AG08395 (cell line): ENCODE measurements at places on chromosomes 1 and 21.
A peak's percentile ranks its signal among the peaks of the same experiment; 100 is the strongest.

DNA sequence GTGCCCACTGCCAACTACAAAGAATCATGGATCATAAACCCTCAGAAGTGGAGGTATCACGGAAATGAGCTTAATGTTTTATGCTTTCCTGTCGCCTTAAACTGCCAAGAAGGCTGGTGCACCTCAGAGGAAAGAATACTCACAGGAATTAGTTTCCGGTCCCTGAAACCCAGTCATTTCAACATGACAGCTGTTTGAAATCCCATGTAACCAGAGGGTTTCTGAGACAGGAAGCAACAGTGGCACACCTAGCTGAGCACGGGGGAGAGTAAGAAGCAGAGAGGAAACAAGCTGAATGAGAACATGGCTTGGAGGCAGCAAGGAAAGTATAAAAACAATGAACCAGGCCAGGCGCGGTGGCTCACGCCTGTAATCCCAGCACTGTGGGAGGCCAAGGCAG lies 3.9 kb downstream of the JAK1 start:
- no peak for DNase-seq

DNA sequence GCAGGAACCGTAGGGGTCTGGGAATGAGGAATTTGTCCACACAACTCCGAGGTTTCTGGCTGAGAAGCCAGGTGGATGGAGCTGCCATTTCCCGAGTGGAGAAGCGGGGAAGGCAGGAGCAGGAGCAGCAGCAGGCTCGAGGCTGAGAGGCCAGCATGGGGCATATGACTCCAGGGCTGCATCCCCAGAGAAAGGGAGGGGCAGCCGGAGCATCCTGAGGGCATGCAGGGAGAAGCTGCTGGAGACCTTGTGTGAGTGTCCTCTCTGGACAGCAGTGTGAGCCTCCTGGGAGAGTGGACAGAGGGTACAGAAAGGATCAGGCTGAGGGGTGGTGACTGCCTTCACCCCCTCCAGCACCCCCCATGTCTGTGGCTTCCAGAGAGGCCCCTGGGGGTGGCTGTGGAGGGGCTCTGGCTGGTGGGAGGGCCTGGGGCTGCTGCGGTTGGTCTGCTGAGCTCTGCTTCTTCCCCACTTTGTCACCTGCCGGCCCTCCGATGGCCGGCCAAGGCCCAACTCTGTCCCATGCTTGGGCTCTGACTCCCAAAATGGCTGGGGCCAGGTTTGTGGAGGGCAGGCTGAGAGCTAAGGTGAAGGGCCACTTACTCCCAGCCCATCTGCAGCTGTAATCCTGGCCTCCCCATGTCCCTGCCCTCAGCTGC lies 633.1 kb downstream of the MATN1 start:
- DNase-seq, result no peak

DNA sequence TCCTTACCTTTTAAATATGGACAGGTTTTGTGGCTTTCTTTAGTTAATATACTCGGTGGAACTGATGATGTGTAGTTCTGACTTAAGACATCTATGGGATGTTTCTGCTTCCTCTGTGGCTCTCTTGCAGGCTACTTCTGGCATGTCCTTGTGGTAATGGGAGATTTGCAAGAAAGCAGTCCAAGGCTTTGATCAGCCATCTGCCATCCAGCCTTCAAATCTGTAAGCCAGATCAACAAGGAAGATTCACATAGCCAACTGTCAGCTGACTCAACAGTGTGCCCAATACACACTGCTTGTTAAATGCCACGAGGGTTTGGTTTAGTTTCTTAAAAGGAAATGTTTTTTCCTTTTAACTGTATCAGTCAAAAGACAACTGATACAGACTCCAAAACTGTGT lies 722.2 kb upstream of the CHRM3 start:
- no peak for DNase-seq

- no peak for DNase-seq
These were observed 44.6 kb downstream of the RHBG start for GRCh38 chr1:156413391-156414246.

DNA sequence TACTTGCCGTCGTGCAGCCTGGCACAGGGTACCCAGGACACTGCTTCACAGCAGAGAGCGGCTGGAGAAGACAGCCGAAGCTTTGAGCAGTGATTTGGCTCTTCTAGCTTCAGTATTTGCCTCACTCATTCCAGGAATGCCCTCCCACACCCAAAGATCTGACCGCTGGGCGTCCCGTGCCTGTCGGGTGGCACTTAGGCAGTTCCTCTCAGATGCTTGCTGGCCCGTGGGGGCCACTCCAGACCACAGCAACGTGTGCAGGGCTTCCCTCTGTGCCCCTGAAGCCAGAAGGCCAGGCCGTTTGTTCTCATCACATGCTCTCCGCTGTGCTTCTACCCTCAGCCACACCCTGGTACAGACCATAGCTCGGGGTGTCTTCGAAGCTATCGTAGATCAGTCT lies 17.0 kb downstream of the RRP1B start:
- no peak for DNase-seq

DNA sequence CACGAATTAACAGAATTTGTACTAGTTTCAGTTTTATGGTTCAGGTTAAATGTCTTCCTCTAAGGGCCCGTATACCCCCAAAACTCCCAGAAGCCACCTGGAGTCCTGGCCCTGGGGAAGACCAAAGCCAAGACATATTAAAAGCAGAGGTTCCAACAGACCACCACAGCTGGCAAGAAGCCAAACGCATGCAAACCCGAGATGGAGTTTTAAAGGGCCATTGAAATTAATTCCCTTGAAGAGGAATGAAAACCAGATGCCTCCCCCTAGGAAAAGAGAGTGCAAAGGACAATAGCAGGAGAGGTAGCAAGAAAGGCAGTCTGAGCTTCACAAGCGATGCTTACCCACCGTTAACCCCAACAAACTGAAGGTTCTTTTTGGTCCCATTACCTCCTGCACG lies 48.1 kb downstream of the KANK4 start:
- no peak for DNase-seq

- no peak for DNase-seq
These were observed 27.0 kb upstream of the IL12RB2 start for GRCh38 chr1:67280696-67281095.

- DNase-seq, result peak; percentile 22
These were observed 37.3 kb downstream of the OLFML2B start for GRCh38 chr1:161986328-161986727.

DNA sequence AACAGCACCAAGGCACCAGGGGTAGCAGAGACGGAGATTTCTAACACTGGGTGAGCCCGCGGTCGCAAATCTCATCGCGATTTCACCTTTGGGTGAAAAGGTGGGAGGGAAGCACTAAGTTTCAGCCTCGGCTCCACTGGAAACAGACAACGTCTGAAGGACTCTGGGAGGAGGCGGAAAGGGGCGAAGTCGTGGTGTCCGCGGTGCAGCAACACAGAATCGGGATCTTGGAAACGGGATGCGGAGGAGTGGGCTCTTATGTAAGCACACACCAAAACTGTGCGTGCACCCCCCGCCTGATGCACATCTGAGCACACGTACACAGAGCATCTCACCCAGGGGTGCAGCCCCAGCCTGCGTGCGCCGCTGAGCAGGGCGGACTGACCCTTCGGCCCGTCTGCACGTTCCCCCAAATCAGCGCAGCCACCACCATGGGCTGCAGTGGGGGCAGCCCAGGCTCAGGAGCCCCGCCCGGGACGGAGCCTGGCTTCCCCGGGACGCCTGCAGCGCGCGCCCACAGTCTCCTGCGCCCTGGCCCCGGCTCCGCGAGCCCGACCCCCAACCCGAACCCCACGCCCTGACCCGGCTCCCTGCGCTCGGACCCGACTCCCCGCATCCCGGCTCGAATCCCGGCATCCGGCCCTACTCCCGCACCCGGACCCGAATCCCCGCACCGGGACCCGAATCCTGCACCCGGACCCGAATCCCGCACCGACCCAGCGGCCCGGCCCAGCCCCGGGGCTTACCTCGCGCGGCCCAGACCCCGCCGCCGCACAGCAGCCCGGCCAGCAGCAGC lies 670 bp downstream of the CLSTN1 start:
- DNase-seq, result peak; percentile 29

GRCh38 chr1:222754366-222755139 lies 17.6 kb downstream of the FAM177B start:
- peak; percentile 89 for DNase-seq

DNA sequence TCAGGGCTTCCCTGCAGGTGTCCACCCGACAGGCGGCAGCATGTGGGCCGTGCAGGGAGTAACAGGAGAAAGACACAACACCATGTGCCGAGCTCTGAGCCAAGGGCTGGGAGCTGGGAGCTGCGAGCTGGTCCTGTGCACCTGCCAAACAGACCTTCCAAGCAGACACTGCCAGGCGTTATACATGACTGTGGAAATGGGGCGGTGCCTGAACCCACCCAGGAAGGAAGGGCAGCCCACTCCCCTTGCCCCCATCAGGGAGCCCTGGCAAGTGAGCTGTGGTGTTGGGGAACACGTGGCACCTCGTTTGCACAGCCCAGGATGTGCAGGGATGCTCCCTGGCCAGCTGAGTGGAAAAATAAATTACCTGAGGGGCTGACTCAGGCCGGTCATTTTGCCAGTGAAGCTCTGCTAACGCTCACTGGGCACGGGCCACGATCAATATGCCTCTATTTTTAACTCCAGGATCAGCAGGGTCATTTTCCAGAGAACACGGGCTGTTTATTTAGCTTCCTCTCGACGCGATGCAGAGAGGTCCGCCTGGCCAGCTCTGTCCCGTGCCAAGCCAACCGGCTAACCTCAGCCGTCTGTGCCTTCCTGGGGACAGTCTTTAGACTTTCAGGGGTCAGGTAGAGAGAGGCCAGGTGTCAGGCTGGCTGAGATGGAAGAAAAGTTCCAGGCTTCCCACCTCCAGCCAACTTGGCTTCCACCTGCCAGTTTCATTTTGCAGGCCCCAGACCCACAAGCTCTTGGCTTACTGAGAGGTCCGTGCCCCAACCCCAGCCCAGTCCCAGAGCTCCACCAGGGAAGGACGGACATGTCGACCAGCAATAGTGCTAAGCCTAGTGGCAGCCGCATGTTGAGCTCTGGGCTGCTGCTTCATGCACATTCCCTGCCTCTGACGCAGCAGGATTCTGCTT lies 196.7 kb upstream of the VAMP3 start:
- no peak for DNase-seq

DNA sequence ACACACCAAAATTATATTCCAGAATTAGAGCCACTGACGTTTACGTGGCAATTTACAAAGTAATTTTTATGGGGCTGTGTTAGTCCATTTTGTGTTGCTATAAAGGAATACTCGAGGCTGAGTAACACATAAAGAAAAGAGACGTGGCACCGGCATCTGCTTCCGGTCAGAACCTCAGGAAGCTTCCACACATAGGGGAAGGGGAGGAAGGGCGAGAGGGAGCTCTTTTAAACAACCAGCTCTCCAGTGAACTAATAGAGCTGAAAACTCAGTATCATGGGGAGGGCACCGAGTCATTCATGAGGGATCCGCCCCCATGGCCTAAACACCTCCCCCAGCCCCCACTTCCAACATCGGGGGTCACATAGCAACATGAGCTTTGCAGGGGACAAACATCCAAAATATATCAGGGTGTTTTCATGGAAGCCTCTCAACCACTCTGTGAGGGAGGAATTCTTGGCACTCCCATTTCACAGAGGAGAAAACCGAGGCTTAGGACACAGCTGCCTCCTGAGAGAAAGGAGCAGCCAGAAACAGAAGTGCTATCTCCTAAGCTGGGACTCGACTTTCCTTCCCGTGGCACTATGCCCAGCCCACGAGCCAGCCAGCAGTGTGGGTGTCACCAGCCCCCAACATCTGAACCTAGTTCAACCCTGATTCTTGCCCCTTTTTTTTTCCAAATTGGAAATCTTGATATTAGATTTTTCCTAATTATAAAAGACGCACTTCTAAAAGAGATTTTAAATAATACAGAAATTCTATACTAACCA lies 29.2 kb downstream of the MIS18A start:
- DNase-seq, result no peak

DNA sequence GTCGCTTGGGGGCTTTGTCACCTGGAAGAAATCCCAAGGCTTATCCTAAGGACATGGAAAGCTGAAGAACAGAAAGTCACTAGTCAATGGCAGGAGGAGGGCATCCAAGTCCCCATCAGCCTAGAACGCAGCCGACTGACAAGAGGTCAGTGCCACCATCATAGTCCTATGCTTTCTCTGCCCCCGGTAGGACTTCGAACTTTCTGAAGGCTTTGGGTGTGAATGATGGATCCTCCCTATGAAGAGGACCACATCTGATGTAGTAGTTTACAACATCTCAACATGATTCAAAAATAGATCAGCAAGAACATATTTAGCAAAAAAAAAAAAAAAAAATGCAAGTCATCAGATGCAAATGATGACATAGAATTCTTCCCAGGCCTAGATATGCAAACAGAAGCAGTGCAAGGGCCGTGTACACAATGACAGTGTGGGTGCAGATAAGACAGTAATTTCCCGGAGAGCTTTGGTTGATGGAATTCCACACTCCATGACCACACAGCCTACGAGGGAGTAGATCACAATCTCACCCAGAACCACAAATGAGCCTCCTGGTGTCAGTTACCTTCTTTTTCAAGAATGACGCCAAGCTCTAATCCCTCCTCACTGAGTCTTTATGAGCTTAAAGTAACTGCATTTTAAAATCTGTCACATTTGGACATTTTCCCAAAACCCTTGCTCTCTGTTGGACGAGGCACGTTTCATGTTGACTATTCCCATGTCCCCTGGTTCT lies 88.2 kb downstream of the PSMG1 start:
- DNase-seq, result no peak

- DNase-seq, result no peak
These were observed 119.9 kb downstream of the KCNJ15 start for GRCh38 chr21:38376693-38377092.

GRCh38 chr1:162023547-162024501 lies at the start of gene OLFML2B:
Gene OLFML2B, minus strand, starts transcription at chr1:162023869. Its CDS starts 439 bp downstream, at chr1:162023430.
- peak; percentile 92 for DNase-seq

GRCh38 chr21:38142224-38142623 lies 114.6 kb upstream of the KCNJ15 start:
- no peak for DNase-seq

DNA sequence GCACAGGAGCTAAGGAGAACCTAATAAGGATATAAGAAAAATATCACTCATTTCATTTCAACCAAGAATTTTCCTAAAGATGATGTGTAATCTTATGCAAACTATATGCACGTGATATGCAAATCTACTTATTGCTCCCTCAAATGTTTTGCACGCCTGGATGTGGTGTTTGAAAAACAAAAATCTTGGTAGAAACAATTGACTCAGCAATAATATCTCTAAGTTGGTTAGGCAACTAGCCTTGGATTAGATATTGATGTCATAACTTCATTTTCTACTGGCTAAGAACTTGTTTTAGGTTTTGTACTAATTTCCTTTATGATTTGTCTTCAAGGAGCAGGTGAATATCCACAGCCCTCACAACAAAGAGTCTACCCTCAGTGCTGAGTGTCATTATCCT lies 164.6 kb downstream of the TM2D1 start:
- no peak for DNase-seq
